ENCODE measurements at places on chromosomes 16 and 17.

DNA sequence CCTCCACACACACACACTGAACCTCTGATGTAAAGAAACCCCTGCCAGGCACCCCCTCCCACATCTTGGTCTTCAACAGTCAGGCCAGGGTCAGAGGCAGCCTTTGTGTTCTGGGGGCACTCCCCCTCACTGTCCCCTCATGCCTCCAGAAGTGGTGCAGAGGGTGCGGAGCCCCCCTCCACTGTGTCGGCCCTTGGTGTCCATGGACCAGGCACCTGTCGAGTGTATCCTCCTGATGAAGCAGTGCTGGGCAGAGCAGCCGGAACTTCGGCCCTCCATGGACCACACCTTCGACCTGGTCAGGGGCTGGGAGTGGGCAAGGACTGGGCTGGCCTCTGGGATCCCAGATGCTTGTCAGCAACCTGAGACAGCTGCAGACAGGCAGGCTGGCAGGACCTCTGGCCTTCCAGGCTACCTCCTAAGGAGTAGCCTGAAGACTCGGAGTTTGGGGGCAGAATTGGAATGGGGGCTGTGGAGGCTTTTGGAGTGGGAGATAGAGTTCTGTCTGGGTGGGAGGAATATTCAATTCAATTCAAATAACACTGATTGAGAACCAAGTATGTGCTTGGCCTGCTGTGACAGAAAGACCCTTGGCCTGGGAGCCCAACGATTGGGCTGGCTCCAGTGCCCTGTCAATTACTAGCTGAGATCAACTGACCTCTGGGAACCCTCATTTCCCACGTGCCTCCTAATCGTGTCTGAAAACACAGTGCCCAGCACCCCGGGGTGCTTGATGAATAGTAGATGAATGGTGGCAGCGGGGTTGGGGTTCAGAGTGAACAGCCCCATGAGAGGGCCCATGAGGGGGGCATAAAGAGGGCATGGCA lies 11.5 kb downstream of the GUCY2D start:
- DNase-seq: peak; percentile 49

DNA sequence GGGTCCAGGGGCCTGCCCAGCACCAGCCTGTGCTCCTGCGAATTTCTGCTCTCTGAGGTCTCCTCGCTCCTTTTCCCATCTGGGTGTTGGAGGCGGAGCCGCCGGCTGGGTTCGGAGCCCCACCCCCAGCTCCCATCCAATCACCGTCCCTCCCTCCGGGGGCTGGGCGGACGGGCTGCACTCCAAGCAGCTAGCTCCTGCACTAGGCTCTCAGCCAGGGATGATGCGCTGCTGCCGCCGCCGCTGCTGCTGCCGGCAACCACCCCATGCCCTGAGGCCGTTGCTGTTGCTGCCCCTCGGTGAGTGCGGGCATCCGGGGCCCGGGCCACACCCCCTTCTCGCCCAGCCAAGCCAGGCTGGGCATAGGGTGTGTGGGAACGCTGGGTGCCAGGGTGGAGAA lies at the start of gene NRN1L:
TSS of gene NRN1L (plus strand) at position 202 of the 400 bp plus-strand sequence. CDS start at position 221, 19 bp downstream.
- peak; percentile 96 for DNase-seq

DNA sequence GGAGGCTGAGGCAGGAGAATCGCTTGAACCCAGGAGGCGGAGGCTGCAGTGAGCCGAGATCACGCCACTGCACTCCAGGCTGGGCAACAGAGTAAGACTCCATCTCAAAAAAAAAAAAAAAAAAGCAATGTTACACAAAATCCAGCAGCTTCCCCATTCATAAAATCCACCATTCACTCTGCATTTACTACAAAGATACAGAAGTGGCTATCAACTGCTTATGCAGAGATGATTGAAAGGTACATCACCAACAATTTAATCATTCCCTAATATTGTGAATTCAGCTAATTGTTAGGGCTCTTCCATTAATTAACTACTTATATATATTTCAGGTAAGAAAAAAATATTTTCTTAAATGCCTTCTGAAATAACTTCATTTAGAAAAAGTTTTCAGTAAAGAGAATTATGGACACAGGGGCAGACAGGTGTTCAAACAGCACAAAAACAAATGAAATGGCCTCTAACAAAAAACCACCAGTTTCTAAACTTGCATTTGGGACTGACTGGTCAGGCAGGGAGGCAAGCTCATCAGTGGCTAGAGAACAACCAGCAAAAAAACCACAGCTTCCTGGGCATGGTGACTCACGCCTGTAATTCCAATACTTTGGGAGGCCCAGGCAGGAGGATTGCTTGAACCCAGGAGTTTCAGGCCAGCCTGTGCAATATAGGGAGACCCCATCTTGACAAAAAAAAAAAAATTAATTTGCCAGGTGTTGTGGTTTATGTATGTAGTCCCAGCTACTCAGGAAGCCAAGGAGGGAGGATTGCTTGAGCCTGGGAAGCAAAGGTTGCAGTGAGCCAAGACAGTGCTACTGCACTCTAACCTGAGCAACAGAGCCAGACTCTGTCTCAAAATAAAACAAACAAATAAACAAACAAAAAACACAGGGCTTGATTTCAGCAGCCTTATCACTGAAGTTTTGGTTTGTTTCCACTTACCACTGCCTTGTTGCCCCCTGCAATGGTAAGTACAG lies 26.3 kb downstream of the ERN1 start:
- DNase-seq: peak; percentile 79

- DNase-seq: no peak
These were observed 57.8 kb downstream of the FOXK2 start for GRCh38 chr17:82577300-82577699.

GRCh38 chr17:66850692-66851091 lies 15.8 kb downstream of the CACNG5 start:
- DNase-seq: no peak

GRCh38 chr16:71628810-71629209 lies 2.8 kb downstream of the MARVELD3 start:
- DNase-seq: peak; percentile 77

DNA sequence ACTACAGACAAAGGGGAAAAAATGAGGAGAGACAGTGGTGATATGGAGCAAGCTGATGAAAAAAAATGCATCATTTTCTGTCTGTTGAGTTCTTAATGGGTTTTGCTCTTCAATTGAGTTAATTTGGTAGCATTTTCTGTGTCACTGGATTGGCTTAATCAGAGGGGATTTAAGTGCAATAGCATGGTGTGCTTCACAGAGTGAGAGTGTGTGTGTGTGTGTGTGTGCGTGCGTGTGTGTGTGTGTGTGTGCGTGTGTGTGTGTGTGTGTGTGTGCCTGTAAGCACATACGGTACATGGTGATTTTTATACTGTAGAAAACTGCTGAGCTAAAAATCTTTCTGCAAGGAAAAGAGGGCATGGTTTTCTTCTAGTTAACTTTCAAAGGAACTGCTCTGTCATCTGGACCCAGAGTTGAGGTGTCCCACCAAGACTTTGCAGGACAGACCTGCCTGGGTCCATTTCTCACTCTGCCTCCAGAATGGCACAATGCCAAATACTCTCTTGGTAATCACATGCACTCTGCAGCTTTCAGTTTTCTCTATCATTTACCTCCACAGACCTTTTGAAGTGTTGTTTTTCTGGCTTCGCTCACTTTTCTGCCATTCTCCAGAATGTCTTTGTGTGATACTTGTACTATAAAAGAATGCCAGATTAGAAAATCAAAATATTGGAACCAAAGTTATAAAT lies 952.6 kb upstream of the SOX9 start:
- no peak for DNase-seq

DNA sequence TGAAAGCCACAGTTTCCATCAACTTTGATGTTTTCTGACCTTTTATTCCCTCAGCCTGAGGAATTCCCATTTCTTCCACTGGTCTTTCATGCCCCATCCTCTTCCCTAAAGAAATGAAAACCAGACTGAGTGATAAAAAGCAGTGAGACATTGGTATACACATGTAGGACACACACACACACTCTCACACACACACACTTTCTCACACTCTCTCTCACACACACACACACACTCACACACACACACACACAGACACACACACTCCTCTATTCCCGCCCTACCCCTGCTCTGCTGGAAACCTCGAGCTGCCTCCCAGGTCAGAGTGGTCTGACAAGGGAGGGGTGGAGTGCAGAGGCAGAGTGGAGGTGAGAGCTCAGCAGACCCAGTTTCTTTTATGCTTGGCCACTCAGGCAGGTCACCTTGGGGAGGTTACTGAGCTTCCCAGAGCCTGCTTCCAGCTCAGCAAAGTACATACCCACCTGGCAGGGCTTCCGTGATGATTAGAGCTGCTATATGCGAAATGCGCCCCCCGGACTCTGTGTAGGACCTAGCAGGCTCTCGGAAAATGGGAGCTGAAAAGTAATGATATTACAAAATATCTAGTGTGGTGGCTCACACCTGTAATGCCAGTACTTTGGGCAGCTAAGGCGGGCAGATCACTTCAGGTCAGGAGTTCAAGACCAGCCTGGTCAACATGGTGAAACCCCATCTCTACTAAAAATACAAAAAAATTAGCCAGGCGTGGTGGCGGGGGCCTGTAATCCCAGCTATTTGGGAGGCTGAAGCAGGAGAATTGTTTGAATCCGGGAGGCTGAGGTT lies 30.7 kb downstream of the CCR7 start:
- DNase-seq: peak; percentile 79

- DNase-seq: no peak
These were observed at the start of gene WIPI1 for GRCh38 chr17:68457168-68457538. TSS of gene WIPI1 (minus strand) at chr17:68457496. CDS start at chr17:68457421, 75 bp downstream.

DNA sequence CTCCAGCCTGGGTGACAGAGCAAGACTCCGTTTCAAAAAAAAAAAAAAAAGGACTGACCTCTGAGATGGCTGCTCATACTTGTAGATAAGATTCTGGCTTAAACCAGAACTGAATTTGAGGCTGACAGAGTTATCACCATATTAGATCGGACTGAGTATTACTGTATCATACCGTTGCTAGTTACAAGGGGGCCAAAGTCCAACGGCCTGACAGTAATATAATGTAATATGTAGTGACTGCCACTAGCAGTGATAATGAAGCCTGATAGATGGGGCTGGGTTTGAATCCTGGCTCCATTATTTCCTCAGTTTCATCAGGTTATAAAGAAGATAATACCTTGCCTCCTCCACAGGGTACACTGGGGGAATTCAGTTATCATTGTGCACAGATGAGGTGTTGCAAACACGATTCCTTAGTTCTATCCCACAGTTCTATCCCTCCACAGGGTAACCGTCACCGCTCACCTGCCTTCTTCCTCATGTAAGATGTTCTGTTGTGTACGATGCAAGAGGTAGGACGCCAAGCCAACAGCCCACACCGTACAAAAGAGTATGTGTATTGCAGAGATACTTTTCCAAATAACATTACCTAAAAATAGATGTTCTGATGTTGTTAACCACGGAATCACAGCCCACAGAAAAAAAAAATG lies 5.2 kb downstream of the TMEM220 start:
- DNase-seq: no peak

- DNase-seq: peak; percentile 74
These were observed 9.7 kb upstream of the ALOX15B start for GRCh38 chr17:8029121-8029520.

- no peak for DNase-seq
These were observed 197.6 kb downstream of the MSI2 start for GRCh38 chr17:57453841-57454425.

DNA sequence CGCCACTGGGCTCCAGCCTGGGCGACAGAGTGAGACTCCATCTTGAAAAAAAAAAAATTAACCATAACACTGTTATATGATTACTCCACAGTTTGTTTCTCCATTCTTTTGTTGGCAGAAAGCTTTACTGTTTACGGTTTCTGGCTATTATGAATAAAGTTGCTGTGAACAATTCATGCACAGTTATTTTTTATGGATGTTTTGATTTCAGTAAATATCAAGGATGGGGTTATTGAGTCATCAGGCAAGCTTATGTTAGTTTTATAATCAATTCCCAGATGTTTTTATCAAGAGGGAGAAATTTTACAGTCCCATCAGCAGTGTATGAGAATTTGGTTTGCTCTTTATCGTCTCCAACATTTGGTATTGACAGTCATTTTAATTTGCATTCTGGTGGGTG lies 67.9 kb downstream of the TAOK1 start:
- no peak for DNase-seq
